ENCODE measurements at places on chromosomes 2 and 18.

- no peak for DNase-seq
Measured at GRCh38 chr18:74945774-74946545, 263.0 kb downstream of the PTGR3 start.

DNA sequence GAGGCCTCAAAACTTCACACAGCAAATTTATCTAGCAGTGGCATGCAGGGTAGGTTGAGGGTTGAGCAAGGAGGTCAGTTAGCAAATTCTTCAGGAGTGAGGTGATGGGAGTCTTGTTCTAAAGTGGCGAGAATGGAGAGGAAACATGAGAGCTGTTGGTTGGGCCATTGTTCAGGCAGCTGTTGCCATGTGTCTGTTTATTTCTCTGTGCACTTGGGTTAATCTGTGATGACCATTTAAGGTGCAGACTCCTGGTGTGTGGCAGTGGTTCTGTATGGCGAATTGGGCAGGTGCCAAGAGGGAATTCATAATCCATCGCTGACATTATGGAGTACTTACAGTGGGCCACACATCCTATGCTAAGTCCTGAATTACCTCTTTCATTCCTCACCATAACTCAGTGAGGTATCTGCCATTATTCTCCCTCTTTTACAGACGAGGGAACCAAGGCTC, 30.4 kb downstream of the TMEM178A start:
- no peak for DNase-seq

DNA sequence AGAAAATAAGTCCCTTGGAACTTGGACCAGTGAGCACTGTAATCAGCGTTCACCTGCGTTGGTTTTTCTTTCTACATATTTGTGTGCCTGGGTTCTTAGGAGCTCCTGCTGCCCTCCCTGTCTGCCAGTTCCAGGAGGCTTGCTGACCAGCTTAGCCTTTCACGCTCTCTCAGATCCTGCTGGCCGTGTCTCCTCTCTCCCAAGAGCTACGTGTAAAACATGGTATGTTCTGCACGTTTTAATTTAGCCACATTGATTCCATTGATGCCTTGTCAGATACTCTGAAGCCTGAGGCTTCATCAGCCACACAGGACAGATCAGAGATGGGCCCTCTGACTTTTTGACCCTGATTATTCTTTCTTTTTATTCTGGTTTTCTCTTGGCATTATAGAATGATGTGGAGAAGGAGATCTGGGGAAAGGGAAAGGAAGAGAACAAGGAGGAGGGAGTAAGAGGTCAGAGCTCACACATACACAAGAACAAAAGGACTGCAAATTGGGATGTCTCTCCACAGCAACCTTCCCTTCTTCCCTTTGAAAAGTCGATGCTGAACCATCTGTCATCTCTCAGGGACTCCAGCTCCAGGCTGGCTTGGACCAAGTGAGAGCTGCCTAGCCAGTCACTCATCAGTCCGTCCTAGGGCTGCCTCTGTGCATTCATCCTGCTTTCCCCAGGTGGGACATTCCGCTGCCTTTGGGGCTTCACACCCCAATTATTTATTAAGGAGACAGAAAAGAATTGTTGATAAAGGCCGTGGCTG, 152.8 kb downstream of the PIK3C3 start:
- no peak for DNase-seq

GRCh38 chr2:154771664-154772284, 73.3 kb downstream of the KCNJ3 start:
- no peak for DNase-seq

- no peak for DNase-seq
Measured at GRCh38 chr2:126891681-126892500, 6.8 kb upstream of the TEX51 start.

DNA sequence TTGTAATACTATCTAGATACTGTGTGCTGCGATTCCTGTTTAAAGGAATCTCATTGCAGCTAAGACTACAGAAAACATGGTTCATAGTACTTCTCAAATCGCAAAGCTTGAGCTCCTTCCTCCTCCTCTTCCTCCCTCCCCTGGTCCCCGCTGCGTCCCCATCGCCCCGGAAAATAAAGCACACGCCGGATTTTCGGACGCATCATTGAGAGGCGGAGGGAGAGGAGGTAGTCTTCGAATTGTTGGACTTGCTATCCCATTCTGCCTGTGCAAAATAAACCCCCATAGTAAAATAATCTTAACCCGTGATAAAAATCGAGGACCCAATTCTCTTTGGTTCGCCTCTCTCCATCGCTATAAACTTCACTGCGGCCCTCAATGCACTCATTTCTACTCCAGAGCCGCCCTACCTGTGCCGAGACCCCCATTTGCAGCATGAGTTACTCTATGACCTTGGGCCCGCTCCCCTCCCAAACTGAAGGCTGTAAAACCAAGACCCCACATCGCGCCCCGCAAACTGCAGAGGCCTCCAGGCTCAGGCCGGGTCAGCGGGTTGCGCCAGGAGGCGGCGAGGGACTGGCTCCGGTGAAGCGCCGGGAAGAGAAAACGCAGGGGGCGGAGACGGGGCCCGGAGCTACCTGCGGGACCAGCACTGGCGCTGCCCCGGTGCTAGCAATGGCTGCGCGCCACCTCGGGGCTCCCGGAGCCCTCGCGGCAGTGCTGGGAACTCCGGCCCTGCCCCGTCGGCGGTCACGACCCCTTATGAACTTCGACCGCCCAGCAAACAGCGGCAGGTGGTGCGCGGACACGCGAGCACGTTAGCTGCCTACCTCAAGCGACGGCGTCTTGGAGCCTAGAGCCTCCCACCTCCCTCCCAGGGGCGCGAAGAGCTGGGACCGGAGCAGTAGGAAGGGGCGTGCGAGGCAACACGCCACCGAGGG, 649 bp downstream of the ESCO1 start:
- DNase-seq, result peak; percentile 31

DNA sequence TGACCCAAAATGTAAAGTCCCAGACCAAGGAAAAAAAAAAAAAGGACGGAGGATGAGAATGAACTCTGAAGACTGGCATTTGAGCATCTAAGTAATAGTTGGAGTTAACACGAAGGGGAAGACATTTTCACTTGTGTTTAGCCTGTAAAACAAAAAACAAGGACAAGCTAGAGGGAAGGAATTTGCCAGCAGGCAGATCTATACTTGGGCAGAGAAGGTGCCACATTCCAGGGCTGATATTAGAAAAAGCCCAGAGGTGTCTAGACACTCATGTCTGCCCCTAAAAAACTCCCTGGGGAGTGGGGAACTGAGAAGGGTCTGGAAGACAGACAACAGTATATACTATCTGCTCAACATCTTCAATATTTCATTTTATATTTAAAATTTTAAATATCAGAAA, 171.1 kb downstream of the ZEB2 start:
- DNase-seq, result no peak

GRCh38 chr2:43075054-43075593, 151.3 kb downstream of the ZFP36L2 start:
- DNase-seq, result no peak

DNA sequence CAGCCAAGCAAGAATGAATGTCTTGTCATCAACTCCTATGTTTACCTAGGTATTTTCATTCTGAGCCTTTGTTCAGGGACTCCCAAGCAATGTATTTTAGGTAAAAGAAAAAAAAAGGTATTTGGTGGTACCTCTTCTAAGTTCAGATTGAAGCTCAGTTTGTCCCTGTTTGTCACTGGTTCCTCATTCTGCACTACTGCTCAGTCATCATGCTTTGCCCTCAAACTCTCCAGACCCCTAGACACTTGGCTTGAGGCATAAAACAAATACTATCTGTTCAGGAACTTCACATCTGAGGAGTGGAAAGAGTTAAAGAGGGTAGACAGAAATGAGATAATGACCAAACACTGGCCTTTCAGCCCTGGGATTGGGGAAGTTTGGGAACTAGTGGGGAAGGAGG, 163.6 kb upstream of the HNRNPA3 start:
- no peak for DNase-seq

GRCh38 chr2:65789923-65790675, 357.7 kb upstream of the SPRED2 start:
- DNase-seq, result no peak

DNA sequence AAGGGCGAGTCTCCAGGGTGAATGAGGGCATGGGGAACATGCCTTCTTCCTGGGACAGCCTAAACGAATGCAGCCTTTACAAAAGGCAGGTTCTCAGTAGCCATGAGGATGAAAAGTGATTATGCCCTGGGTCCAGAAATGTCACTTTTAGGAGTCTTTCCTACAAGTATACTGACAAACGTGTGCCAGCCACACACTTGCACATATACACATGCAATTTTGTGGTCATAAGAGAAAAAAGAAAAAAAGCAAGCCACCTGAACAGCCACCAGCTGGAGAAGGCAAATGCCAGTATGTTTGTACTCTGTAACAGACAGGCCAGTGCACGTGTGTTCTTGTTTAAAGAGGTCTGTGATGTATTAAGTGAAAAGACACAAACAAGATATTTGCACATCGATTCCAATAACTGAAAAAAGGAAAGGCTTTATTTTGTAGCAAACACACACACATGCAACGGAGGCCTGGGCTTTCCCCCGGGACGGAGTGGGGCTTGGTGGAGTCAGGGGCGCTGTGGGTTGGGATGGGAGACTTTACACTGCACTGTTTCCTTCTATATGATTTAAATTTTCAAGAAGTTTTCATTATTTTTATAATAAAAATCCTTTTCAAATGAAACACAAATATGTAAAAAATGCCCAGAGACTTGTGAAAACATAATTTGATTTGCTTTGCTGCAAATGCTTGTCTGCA, 108.4 kb downstream of the FAM210A start:
- DNase-seq, result no peak

GRCh38 chr2:144320491-144320890, 199.4 kb downstream of the ZEB2 start:
- peak; percentile 11 for DNase-seq

DNA sequence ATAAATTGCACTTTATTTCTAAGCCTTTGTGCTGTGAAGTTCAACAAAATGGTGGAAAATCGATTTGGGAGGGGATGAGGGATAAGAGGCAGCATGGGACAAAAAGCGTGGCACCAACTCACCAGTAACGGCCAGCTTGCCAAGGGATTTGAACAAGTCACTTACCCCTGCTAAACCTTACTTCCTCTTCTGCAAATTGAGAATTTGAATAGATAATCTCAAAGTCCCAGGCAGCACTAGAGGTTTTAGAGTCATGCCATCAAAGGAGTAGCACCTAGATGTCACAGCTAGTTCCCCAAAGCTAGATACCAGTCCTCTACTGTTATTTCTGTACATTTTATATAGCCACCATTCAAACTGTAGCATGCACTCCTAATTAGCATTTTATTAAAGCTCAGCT, 83.7 kb upstream of the VRK2 start:
- DNase-seq, result no peak

Measured in activated CD4-positive, alpha-beta T cell treated with anti-CD3 and anti-CD28 coated beads for 24 hours (primary cell).